Hematopoietic multipotent progenitor cell treated with erythropoietin and hydrocortisone succinate and interleukin-3 and kit ligand, for 15 days (in vitro differentiated cells): ENCODE measurements at places on chromosomes 11 and 22.

DNA sequence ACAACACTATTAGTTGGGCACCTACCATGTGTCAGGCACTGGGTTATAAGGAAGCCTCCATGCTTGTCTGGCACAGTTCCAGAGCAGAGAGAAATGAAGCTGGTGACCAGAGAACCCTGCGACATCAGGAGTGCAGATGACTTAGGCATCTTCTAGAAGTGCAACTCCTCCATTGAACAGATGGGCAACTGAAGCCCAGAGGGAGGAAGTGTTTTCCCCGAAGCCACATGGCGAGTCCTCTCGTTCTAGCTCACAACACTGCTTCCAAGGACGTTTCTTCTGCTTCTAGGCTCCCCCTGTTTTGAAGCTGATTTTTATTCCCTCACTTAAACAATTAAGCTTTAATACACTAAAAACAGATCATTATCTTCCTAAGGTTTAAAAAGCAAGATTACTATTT, 109.8 kb upstream of the SYT13 start:
- no peak for DNase-seq

DNA sequence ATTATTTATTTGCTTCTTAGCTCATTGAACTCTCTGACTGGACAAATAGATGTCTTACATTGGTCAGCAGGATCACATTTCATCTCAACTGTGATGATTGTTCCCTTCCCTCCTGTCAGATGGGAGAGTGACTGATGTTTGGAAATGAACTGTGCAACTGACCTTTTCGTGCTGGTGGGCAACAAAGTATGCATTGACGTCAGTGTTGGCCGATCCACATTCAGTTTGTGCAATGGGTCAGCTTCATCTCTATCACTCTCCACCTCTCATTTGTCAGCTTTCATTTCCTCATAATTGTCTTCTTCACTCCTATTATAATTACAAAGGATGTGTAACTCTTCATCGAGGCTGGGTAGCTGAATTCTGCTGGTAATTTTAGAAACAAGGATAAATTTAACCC, 71.3 kb downstream of the PPP2R1B start:
- no peak for DNase-seq

DNA sequence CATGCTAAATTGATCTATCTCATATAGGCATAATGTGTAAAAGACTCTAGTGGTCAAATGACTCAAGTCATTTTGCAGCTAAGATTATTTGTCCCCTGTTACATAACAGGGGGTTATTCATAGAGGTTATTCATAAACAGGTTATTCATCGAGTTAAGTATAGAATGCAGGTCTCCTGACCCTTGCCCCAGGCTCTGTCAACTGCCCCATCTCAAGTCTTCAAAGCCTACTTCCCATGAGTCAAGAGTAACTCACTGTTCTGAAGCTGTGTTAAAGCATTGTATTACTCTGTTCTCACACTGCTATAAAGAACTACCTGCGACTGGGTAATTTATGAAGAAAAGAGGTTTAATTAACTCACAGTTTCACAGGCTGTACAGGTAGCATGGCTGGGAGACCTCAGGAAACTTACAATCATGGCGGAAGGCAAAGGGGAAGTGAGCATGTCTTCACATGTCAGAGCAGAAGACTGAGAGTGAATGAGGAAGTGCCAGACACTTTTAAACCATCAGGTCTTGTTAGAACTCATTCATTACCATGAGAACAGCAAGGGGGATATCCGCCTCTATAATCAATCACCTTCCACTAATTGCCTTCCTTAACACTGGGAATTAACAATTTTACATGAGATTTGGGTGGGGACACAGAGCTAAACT, 226.2 kb upstream of the BLID start:
- DNase-seq = no peak

- DNase-seq = no peak
These were observed 78.2 kb downstream of the C11orf58 start for GRCh38 chr11:16816358-16817270.

GRCh38 chr11:83508804-83509203, 222.6 kb upstream of the CCDC90B start:
- no peak for DNase-seq

GRCh38 chr11:15818132-15818842, 538.1 kb downstream of the SOX6 start:
- no peak for DNase-seq

DNA sequence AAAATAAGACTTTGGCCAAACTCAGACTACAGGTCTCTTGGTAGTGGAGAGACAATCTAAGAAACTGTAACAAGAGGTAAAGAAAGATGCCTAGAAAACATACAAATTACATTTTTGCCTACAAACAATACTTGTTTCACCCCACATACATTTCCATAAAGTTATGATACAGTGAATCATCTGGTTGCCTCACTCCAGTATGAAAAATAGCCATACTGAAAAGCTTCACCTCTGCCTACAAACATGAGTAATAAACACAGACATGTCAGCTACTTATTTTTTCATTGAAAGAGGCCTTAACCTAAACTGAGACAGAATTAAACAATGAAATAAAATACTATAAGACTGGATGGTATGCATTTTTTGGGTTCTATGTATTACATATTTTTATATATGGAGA, 1463.0 kb downstream of the FAM181B start:
- DNase-seq = no peak

GRCh38 chr22:29786031-29786430, 18.9 kb downstream of the UQCR10 start:
- DNase-seq = no peak

DNA sequence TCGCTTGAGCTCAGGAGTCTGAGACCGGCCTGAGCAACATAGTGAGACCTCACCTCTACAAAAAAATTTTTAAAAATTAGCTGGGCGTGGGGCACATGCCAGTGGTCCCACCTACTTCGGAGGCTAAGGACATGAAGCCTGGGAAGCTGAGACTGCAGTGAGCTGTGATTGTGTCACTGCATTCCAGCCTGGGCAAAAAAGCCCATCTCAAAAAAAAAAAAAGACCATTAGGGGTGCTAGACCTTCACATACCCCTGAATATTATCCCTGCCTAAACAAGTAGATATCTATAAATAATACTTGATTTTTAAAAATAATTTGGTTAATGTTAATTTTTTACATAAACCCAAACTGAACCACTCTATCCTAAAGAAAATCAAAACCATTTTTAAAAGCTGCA, 24.2 kb downstream of the NUP98 start:
- DNase-seq = no peak

DNA sequence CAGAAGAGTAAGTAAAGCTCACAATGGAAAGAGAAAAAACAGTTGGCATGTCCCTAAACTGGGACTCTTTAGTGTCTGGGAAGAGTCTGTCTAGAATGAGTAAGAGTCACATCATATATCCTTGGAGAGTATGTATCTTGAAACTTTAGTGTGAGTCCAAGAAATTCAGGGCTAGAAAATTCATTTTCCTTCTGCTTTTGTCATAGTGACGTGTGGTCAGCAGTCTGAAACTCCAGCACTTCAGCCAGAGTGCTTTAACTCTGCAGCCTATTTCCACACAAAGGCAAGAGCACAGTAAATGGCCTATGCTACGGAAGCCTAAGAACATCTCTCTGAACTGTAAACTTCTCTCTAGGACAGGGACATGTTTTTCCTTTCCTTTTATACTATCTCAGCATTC, 174.1 kb downstream of the FAM181B start:
- no peak for DNase-seq

GRCh38 chr11:121497176-121497998, 44.6 kb upstream of the SORL1-AS1 start:
- DNase-seq = no peak

GRCh38 chr11:12200279-12200990, 90.0 kb downstream of the MICAL2 start:
- peak; percentile 52 for DNase-seq

DNA sequence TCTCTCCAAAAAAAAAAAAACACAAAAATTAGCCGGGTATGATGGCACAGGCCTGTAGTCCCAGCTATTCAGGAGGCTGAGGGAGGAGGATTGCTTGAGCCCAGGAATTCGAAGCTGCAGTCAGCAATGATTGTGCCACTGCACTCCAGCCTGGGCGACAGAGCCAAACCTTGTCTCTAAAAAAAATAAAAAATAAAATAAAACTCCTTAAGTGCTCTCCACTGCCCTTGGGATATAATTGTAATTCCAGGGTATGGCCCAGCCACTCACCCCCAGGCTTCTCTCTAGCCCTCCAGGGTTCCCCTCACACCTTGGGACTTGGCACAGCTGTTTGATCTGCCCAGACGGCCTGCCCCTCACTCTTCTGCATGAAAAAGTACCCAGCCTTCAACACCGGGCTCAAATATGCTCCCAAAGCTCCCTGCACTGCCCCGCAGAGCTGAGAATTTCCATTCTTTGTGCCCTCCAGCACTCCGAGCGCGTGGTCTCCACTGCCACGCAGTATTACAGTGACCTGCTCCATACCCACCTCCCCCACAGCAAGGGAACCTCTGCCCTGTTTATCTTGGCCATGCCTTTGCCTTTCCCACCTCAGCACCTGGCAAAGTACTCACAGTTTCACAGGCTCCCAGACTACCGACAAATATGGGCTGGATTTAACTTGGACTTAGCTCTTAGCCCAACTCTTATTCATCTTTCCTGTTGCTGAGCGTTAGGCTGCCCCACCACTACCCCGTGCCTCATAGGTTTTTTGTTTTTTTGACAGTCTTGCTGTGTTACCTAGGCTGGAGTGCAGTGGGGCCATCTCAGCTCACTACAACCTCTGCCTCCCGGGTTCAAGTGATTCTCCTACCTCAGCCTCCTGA, 7.6 kb upstream of the FTH1 start:
- DNase-seq = no peak
